ENCODE measurements at places on chromosomes 1 and 21. TPM values are rescaled to one million over a fixed set of nuclear protein-coding genes. Genes with fewer than 3 reads are reported as not detected.

CFHR5 gene
- total RNA-seq, result not detected

SPRR2B gene
- not detected for total RNA-seq

FCER1A gene
- 8.8 TPM for total RNA-seq

RNF207 gene
- 14.0 TPM for total RNA-seq

DDX59 gene
- total RNA-seq, result 19.6 TPM

- DNase-seq, result no peak
- H3K36me3 ChIP-seq, result peaks cover 92% of the 10 kb centered on the region
- H3K4me3 ChIP-seq, result no peak overlapping the region
- H3K27me3 ChIP-seq, result no peaks in the 10 kb centered on the region
- peak overlapping the region; percentile 70 for H3K27ac ChIP-seq
Observed at GRCh38 chr1:1756661-1757421, 21.4 kb downstream of the NADK start.

GRCh38 chr1:53913352-53914033 is 19.5 kb downstream of the DIO1 start:
- H3K27ac ChIP-seq, result no peak overlapping the region
- no peak overlapping the region for H3K4me3 ChIP-seq
- no peak for DNase-seq
- H3K36me3 ChIP-seq, result peaks cover 34% of the 10 kb centered on the region

DNA sequence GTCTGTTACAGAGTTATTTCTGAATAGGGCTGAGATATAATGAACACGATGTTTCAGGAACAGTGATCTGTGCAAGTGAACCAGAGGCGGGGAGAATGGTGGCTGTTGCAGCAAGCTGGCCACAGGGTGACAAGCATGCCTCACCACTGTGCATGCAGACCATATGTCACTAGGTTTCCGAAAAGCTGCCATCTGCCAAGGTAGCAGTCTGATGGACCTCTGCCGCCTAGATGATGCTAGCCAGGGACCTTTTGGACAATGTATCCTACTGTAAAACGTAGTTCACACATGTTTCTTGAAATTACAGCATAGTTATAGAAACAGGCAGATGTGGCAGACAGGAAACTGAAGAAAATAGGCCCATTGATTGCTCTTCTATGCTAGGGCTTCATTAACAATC is 204.2 kb upstream of the RRP15 start:
- no peak overlapping the region for H3K27ac ChIP-seq
- DNase-seq, result no peak
- H3K4me3 ChIP-seq, result no peak overlapping the region
- no peaks in the 10 kb centered on the region for H3K27me3 ChIP-seq
- no peaks in the 10 kb centered on the region for H3K36me3 ChIP-seq
- no peaks in the 10 kb centered on the region for H3K4me1 ChIP-seq

GRCh38 chr1:4483021-4483625 is 171.3 kb upstream of the AJAP1 start:
- no peak for DNase-seq
- H3K4me3 ChIP-seq, result no peak overlapping the region
- H3K4me1 ChIP-seq, result no peaks in the 10 kb centered on the region

- no peak for DNase-seq
- no peak overlapping the region for H3K4me3 ChIP-seq
- peaks cover 11% of the 10 kb centered on the region for H3K4me1 ChIP-seq
- H3K27ac ChIP-seq, result no peak overlapping the region
Observed at GRCh38 chr1:168903237-168903830, 174.3 kb upstream of the DPT start.

DNA sequence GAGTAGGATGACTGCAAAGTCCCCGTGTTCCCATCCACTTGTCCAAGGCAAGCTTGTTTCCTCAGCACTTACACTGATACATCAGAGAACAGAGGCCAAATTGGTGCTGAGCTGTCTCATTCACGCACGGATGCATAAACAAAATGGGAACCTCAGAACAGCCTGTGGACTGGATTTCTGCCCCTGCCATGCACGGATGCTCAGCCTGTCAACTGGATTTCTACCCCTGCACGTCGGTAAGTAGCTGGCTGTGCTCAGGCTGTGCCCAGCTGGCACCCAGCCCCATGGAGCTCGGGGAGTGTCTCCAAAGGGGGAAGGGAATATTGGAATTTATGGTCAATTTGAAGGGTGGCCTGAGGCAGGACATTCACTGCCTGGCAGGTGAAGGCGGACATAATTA is 40.8 kb upstream of the TMPRSS2 start:
- no peaks in the 10 kb centered on the region for H3K27me3 ChIP-seq
- no peaks in the 10 kb centered on the region for H3K4me1 ChIP-seq
- H3K4me3 ChIP-seq, result no peak overlapping the region
- no peak overlapping the region for H3K27ac ChIP-seq
- H3K36me3 ChIP-seq, result no peaks in the 10 kb centered on the region
- DNase-seq, result no peak

DNA sequence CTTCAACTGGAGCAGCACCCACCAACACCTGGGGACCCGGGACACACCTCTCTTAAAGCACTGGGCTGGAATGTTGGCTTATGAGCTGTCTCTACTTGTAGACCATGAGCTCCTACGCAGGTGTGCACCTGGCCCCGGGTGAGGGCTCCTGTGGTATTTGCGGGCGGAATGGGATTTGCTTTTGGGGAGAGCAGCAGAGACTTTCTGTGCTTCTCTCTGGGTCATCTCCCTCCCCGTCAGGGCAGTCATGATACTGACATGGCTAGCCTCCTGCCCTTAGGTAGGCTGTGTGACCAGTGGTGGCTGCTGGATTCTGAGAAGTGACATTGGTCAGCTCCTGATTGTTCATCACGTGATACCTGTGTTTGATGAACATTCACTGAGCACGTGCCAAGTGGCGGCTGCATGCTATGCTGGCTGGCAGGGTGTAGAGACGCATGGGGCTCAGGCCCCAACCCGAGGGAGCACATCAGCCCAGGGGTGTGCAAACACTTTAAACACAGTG is 9.0 kb upstream of the ZBTB21 start:
- no peak for DNase-seq
- H3K4me1 ChIP-seq, result no peaks in the 10 kb centered on the region
- H3K36me3 ChIP-seq, result no peaks in the 10 kb centered on the region
- H3K4me3 ChIP-seq, result no peak overlapping the region
- no peak overlapping the region for H3K27ac ChIP-seq

DNA sequence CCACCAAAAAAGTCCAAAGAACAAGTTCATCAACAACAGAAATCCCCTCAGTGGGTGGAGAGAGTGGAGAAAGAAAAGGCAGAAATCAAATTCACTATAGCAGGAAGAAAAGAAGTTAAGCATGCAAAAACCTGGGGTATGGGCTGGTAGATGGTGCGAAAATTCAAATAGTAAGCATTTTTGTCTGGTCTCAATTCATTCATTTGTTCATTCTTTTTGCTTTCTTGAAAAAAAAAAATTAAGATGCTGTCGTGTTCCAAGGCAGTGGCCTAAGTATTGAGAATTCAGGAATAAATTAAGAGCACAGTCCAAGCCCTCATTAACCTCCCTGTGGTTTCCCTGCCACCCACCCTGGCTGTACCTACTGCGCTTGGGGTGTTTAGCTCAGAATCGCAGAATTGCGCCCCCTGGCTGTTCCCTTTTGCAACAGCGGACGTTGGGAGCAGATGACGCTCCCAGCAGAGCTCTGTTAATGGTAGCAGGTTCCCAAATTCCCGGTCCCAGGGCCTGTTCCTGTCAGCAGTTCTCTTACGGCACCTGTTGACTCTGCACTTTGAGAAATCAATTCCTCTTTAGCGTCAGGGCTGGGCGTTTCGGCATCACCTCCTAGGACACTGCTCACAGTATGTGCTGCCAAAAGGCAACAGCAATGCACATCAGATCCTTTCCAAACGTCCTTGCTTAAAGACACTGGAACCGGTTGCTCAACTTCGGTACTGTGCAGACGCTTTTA is 34.0 kb upstream of the SSX2IP start:
- no peak overlapping the region for H3K27ac ChIP-seq
- H3K4me1 ChIP-seq, result peaks cover 5% of the 10 kb centered on the region
- no peaks in the 10 kb centered on the region for H3K36me3 ChIP-seq
- DNase-seq, result peak; percentile 48
- H3K27me3 ChIP-seq, result no peaks in the 10 kb centered on the region

DNA sequence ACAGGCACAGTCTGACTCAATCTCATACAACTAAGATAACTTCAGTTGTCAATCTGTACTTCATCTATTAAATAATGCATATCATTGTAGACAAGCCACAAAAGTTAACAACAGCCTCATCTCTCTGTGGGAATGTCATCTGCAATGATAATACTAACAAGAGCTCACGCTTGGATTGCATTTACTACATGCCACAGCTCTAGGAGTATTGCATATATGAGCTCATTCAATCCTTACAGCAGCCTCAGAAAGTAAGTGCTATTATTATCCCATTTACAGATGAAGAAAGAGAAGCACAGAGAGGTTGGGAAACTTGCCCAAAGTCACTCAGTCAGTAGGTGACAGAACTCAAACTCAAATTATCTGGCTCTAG is 105.7 kb upstream of the GUCA2B start:
- DNase-seq, result no peak
- no peak overlapping the region for H3K27ac ChIP-seq
- no peaks in the 10 kb centered on the region for H3K27me3 ChIP-seq
- H3K36me3 ChIP-seq, result no peaks in the 10 kb centered on the region
- no peak overlapping the region for H3K4me3 ChIP-seq

GRCh38 chr1:92944901-92945747 is 16.1 kb downstream of the DIPK1A start:
- H3K27me3 ChIP-seq, result no peaks in the 10 kb centered on the region
- H3K4me1 ChIP-seq, result peaks cover 13% of the 10 kb centered on the region
- DNase-seq, result no peak
- H3K27ac ChIP-seq, result no peak overlapping the region
- H3K4me3 ChIP-seq, result no peak overlapping the region
- H3K36me3 ChIP-seq, result no peaks in the 10 kb centered on the region

- H3K27me3 ChIP-seq, result no peaks in the 10 kb centered on the region
- H3K36me3 ChIP-seq, result no peaks in the 10 kb centered on the region
- DNase-seq, result no peak
- no peak overlapping the region for H3K27ac ChIP-seq
Observed at GRCh38 chr1:11531314-11531870, 52.4 kb downstream of the DISP3 start.

DNA sequence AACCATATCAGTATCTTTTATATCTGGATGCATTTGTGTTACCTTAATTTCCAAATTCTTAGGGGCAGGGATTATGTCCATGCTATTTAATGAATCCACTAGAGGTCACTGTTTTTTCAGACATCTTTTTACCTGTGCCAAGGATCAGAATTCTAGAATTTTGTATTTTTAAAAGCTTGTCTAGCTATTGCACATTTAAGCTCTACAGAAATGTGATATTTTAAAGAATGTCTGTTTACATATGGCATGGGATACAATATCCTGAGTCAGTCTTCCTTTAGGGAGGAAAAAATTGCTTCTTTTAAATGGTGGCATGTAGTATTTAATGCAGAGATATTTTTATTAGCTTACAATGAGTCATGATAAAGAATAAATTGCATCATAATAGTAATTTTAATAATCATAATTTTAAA is 11.3 kb downstream of the RPAP2 start:
- no peak overlapping the region for H3K4me3 ChIP-seq
- H3K36me3 ChIP-seq, result peaks cover 46% of the 10 kb centered on the region
- no peaks in the 10 kb centered on the region for H3K27me3 ChIP-seq
